ENCODE measurements at places on chromosomes 1 and 21. TPM values are rescaled to one million over a fixed set of nuclear protein-coding genes. Genes with fewer than 3 reads are reported as not detected.

DCDC2B gene
- not detected for polyA plus RNA-seq

CFHR4 gene
- not detected for polyA plus RNA-seq

PTPRF gene
- polyA plus RNA-seq, result 217 TPM

GRCh38 chr1:230102046-230102445, 35.0 kb downstream of the GALNT2 start:
- no peak for DNase-seq

GRCh38 chr21:35732788-35733187, 327.5 kb downstream of the SETD4 start:
- DNase-seq, result no peak

- no peak for DNase-seq
These were observed 91.4 kb upstream of the ARHGEF16 start for GRCh38 chr1:3363023-3363422.

GRCh38 chr1:222643606-222643937, 25.7 kb downstream of the MIA3 start:
- no peak for DNase-seq

- no peak for DNase-seq
These were observed 94.1 kb downstream of the SIK1 start for GRCh38 chr21:43332861-43333297.

DNA sequence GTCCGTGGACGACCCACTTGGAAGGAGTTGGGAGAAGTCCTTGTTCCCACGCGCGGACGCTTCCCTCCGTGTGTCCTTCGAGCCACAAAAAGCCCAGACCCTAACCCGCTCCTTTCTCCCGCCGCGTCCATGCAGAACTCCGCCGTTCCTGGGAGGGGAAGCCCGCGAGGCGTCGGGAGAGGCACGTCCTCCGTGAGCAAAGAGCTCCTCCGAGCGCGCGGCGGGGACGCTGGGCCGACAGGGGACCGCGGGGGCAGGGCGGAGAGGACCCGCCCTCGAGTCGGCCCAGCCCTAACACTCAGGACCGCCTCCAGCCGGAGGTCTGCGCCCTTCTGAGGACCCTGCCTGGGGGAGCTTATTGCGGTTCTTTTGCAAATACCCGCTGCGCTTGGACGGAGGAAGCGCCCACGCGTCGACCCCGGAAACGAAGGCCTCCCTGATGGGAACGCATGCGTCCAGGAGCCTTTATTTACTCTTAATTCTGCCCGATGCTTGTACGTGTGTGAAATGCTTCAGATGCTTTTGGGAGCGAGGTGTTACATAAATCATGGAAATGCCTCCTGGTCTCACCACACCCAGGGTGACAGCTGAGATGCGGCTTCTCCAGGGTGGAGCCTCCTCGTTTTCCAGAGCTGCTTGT, 32.4 kb downstream of the PRMT2 start:
- DNase-seq, result peak; percentile 22

DNA sequence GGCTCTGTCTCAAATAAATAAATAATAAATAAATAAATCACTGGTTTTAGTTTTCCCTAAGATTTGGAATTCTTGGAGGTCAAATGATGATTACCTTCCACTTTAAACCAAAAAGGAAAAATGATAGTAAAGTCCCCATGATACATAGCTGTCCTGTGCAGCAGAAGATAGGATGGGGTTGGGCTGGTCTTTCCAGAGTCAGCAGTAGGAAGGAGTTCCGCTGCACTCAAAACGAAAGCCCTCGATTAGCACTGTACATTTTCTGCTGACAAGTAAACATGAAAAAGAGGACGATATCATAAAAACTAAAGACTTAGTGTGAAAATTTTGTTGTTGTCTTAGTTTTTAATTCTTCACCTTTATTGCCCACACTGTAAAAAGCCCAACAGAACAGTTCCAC, 79.7 kb downstream of the ATP5PO start:
- no peak for DNase-seq

DNA sequence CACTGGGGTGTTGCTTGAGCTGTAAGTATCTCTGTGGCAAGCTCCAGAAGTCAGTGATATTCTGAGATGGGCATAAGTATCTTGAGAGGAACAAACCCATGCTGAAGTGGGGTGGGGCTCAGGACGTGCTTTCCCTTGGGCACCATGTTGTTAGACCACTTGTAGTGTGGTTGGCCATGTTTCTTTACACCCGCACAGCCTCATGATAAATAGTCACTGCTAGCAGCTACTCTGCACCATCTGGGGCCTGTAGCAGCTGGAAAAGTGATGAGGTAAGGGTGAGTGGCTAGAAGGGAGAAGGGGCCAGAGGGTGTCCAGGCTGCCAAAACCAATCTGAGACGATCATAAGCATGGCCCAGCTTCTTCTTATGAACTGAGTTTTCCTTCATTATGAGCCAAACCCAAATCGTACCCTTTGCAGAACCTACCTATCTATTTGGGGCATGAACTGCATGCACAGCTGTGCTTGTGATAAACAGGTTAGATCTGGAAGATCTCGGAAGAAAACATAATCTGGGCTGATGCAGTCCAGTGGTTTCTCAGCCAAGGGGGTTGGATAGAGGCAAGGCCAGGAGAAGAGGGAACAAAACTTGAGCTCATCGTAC, 91.9 kb upstream of the IRF2BP2 start:
- DNase-seq, result no peak

DNA sequence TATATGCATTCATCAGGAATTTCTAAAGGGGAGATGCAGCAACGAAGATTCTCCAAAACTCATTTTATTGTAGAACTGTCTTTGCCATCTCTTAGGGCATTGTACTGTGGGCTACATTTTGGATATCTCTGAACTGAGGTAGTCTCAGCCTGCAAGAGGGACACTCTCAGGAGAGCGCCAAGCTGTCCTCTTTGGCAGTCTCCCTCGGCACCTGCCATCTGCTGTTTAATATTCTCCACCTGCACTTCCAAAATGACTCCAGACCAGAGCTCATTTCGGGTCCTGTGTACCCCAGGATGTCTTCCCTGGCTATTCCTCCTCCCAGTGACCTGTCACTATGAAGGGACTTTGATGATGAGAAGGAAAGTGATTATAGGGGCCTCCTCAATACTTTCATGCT, 356.3 kb upstream of the C1orf174 start:
- DNase-seq, result no peak

- DNase-seq, result no peak
These were observed 8.1 kb upstream of the GREM2 start for GRCh38 chr1:240619906-240620621.

DNA sequence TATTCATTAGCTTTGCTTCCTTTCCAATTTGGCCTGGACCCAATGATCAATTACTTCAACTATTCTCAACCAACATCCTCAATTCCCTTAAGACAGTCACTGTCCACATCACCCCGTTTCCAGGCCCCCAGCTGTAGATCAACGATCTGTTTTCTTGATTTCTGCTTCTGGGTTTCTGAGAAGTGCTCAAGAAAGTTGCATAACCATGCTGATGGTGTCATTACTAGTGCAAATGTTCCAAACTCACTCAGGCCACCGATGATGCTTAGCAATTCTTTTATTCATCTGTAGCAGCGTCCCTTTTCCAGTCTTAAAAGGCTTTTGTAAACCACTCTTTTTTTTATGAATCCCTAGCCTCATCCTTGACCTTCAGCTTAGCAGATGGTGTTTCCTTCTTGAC, 155.8 kb upstream of the PTGFR start:
- no peak for DNase-seq

Measured in endothelial cell of umbilical vein (primary cell).